ENCODE measurements at places on chromosomes 11 and 22.

GRCh38 chr11:10478574-10479550 is 23.8 kb downstream of the AMPD3 start:
- no peak for DNase-seq

DNA sequence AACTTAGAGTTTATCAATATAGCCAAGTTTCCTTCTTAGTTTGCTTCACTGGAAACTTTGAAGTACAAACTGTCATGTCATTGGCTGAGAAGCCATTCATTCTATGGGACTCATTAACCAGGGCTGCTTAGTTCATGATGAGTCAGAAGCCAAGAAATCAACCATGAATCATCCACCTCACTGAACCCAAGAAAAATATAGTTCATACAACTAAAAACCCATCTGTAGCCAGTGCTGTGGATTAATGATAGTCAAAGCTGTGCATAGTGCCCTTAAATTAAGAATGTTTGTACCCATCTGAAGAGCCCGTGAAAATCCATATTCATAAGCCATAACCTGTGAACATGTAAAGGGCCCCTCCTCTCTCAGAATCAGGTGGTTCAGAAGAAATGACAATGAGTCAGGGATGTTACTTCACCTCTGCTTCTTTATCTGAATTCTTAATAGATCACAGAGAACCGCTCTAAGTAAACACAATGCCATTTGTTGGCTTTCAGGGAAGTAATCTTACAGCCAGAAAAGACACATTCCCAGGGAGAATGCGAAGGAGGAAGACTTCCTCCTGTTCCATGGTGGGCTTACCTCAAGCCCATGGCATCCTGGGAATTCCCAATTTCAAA is 25.4 kb downstream of the MMP20 start:
- no peak for DNase-seq

DNA sequence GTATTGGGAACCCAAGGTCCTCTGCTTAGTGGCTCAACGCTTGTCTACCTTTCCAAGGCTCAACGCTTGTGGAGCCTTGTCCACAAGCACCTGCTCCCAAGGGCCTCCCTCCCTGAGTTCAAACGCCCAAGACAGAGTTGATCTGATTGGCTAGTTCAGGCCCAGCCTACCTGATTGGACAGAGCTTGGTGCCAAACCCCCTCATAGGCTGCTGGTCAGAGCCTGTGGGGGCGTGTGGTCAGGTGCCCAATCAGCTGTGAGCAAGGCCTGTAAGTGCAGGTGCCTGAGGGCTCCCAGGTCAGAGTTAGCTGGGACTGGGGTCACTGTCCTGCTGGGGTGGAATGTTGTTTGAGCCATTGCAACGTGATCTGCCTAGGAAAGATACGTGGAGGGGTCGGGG is 16.9 kb upstream of the TMPRSS6 start:
- no peak for DNase-seq

DNA sequence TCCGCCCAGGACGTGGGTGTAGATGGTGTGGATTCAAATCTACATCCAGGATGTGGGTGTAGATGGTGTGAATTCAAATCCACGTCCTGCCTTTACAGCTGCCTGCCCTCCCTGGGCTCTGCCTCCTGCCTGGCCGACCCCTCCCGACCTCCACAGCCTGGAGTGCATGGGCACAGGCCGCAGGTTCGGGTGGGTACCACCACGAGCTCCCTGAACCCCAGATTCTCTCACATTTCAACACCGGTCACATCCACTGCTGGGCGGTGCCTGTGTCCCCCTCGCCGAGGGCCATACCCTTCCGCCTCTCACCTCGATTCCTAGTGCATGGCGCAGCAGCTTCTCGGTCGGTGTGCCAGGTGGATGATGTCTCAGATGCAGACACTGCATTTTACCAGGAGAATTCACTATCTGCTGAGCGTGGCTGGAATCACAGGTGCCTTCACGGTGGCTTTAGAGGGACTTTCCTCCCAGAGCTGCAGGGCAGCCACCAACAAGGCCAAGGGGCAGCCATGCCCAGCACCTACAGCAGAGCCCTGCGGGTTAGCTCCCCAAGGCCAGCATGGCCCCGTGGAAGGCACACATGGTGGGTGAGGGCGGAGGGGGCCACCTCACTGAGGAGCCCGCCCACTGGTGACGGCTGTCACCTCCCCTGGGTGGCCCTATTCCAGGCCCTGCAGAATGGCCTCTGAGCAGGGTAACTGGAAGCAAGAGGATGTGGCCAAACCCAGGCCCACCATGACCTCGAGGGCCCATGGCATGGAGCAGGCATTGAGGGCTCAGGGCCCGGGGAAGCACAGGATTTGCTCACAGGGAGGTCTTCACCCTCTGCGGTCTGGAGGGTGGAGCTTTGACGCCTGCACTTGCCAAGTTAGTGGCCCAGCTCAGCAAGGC is 638.5 kb downstream of the TBC1D22A start:
- DNase-seq, result no peak

- peak; percentile 78 for DNase-seq
These were observed 34.1 kb downstream of the LMO1 start for GRCh38 chr11:8229299-8230177.

GRCh38 chr11:76617553-76618265 is 52.8 kb downstream of the LRRC32 start:
- no peak for DNase-seq

GRCh38 chr11:33640730-33641371 is 59.8 kb downstream of the C11orf91 start:
- DNase-seq, result no peak

DNA sequence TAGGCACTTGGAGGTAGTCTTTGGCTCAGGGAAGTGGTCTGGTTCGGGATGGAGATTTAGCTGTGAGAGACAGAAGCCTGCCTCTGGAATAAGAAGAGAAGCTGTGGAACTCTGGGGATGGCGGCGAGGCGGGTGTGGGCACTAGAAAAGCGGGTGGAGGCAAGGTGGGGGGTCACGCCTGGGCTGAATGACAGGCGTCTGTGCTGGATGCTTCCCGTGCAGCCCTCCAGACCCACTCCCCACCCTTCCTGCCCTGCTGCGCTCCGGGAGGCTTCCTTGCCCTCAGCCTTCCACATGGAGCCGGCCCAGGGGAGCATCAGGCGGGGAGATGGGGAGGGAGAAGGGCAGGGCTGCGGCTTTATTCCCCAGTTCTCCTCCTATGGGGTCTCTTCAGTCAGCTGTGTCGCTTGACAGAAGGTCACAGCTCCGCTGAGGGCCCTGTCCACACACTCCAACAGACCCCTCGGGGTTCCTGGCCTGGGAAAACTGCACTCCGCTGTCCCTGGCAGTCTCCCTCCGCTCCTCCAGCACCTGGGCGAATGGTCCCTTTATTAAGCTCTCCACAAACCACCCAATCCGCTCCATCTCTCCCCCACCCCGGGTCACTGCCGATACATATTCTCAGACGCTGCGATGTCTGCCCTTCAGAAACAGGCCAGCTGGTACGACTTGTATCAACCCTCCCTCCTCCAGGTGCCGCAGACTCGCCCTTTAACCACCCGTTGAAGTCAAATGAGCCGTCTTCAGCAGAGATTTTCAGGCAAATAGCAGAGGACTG is 6.2 kb downstream of the DNAJB13 start:
- no peak for DNase-seq

DNA sequence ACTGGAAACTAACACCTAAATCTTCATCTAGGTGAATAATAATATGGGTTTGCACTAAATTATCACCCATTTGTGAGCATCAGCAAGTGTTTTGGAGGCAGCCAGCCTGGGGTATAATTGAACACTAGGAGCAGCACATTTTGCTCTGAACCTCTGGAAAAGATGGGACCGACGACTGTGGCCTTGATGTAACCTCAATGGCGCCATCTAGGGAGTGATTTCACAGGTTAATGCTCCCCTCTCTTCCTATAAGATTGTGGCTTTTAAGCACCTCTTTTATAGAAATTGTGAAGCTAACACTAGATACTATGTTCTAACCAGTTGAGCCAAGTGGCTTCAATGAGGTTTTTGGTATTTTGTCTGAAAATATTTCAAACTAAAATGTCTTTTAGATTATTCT is 203.7 kb downstream of the NELL1 start:
- DNase-seq, result peak; percentile 49

DNA sequence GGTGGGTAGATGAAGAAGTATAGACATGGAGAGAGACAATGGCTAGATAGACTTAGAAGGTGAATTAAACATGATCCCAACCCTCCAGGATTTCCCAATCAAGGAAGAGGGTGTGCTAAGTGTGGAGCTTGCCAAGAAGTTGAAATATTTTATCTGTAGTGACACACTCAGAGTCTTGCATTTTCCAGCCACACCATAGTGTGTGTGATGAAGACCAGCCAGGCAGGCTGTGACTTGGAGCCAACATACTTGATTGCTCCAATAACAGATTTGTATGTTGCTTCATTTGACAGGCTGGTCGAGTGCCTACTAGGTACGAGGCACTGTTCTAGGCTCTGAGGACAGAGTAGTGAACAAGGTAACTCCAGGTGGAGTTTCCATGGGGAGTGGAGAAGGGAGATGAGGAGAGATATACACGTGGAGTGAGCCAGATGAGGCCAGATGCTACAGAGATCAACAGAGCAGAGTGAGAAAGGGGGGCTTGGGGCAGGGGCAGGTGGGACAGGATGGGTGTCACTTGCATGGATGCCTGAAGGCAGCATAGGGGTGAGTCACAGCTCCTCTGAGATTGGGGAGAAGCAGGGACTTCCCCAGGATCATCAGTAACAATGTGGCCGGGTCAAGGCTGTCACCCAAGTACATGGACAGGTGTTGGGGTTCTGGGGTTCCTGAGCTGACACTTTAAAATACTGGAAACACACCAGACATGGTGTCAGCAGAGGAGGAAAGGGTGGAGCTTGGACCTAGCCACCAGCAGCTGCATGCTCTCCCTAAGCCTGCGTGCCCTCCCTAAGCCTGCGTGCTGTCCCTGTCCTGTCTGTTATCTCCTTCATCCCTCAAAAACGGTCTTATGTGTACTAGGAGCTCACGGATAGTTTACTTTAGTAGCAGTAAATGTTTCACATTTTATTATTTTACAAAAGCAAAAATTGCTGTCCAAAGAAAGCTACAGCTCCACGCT is 23.6 kb downstream of the PDGFB start:
- no peak for DNase-seq

DNA sequence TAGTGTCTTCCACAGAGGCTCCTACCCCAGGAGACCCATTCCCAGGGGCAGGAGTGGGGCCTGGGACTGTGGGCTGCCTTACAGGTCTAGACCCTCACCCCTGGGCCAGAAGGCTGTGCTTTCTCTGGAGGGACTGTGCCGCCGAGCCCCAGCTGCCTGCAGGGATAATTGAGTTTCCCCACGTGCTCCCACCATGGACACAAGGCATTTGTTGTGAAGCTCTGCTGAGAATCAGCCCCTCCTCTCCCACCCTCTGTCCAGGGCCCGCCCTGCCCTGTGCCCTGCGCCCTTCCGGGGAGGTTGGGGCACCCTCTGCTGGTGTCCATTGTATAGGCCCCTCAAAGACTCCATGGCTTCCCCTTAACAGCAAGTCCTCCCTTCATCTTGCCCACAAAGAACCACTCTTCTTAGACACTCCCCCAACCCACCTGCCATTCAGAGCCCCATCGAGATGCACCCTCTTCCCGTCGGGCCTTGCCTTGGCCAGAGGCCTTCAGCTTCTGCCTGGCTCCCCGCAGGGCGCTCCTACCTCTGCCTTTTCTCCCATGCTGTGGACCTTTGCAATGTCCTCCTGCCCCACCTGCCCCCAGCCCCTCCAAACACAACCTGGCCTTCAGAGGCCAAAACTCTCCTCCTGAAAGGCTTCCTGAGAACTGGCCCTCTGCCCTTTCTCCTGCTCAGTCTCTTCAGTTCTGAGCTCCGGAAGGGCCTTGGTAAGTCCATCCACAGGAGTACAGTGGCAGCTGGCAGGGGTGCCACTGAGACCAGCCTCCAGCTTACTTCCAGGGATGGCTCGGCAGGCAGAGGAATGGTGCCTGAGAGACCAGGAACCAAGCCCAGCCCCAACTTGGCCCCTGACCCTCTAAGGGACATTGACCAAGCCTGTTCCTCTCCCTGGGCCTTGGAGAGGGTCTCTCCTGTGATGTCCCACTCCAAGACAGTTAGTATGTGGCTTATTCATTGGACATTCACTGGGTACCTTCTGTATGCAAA is 22.4 kb downstream of the DUSP8 start:
- no peak for DNase-seq

GRCh38 chr22:22948651-22949571 is 61.3 kb downstream of the IGLL5 start:
- DNase-seq, result no peak

DNA sequence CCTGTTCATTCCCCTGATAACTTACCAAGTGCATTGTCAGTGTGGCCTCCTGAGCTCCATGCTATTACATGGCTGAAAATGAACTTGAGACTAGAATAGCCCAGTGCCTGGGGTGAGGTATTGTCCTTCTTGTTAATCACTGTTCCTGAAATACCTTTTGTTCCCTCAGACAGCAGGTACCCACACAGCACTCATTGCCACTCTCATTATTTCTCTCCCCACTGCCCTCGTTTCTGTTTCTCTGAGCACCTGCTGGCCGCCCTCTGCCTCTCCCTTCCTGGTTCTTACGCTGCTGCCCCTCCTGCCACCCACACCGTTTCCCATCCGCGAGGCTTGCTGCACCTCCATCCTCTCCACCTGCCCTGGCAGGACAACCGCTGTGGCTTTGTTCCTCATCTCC is 36.9 kb upstream of the RAB1B start:
- DNase-seq, result no peak

DNA sequence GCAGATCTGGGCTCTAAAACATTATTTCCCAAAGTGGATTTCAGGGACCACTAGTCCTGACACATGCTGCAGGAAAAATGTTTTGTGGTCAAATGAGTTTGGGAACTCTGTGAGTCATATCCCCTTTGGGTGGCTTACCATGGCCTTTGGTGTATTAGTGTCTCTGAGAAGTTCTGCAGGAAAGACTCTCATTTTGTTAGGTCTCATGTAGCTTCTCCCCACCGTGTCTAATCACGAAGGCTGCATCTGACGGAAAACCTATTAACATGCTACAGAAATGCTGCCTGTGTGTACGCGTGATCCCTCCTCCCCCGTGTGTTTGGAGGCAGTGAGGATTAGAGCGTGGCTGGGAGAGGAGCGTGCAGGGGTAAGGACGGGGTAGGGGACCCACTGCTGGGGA is 191.7 kb downstream of the ST3GAL4 start:
- no peak for DNase-seq

GRCh38 chr11:68027667-68028066 is 2.8 kb upstream of the NDUFS8 start:
- no peak for DNase-seq

DNA sequence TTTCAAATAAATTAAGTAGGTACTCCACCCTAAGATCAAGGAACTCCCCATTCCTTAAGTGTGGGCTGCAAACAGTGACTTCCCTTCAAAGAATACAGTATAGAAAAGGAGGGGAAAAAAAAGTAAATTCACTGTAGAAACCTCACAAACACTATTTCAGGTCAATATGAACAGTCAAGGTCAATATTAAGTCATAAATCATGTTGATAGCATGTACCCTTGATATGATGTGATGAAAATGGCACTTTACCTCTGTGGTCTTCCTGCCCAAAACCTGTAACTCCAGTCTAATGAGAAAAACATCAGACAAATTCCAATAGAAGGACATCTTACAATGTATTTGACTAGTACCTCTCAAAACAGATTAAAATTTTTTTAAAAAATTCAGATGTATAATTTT is 8.2 kb downstream of the CKAP5 start:
- no peak for DNase-seq

GRCh38 chr11:34075178-34075820 is 23.8 kb downstream of the CAPRIN1 start:
- no peak for DNase-seq

All from NCI-H1436 (cell line).